Sigmoid colon (tissue), 7 donors: ENCODE measurements at places on chromosomes 3 and 15. TPM values are rescaled to one million over a fixed set of nuclear protein-coding genes. Genes with fewer than 3 reads are reported as not detected.

CYP1A2 gene
- polyA plus RNA-seq = not detected

MORC1 gene
- 0.03 TPM for polyA plus RNA-seq

PAK6 gene
- polyA plus RNA-seq = 1.6 TPM

SLC33A1 gene
- 2.8 TPM for polyA plus RNA-seq

SECISBP2L gene
- polyA plus RNA-seq = 11.8 TPM

ATP8B4 gene
- 1.8 TPM for polyA plus RNA-seq

CRYGS gene
- not detected for polyA plus RNA-seq

TM6SF1 gene
- polyA plus RNA-seq = 2.6 TPM

CPA3 gene
- 1.1 TPM for polyA plus RNA-seq

CDC25A gene
- 8.1 TPM for polyA plus RNA-seq

DPPA2 gene
- polyA plus RNA-seq = not detected

SAMMSON gene
- polyA plus RNA-seq = 0.60 TPM

MRAS gene
- 7.2 TPM for polyA plus RNA-seq

TMIE gene
- 0.63 TPM for polyA plus RNA-seq

CLSTN2 gene
- polyA plus RNA-seq = 0.60 TPM

KNG1 gene
- polyA plus RNA-seq = 0.35 TPM

SV2B gene
- polyA plus RNA-seq = not detected

ANKUB1 gene
- polyA plus RNA-seq = not detected

HRG gene
- not detected for polyA plus RNA-seq

LHFPL4 gene
- polyA plus RNA-seq = not detected

CLEC3B gene
- 50.5 TPM for polyA plus RNA-seq

RARB gene
- polyA plus RNA-seq = 2.1 TPM

EPHA6 gene
- polyA plus RNA-seq = not detected

CHCHD6 gene
- polyA plus RNA-seq = 14.4 TPM

C2CD4A gene
- polyA plus RNA-seq = 0.23 TPM

SKOR1 gene
- polyA plus RNA-seq = 0.25 TPM

CCDC54 gene
- not detected for polyA plus RNA-seq

CIDEC gene
- 71.3 TPM for polyA plus RNA-seq

ITGA11 gene
- 0.92 TPM for polyA plus RNA-seq

LTF gene
- 1.2 TPM for polyA plus RNA-seq
